Kidney (tissue), 22 donors: ENCODE measurements at places on chromosomes 5 and 9. TPM values are rescaled to one million over a fixed set of nuclear protein-coding genes. Genes with fewer than 3 reads are reported as not detected.

- DNase-seq, result no peak
Observed at GRCh38 chr5:159424123-159424522, 93.8 kb upstream of the IL12B start.

GRCh38 chr9:129803676-129804060 lies 684 bp downstream of the TOR1B start:
- DNase-seq, result no peak

DNA sequence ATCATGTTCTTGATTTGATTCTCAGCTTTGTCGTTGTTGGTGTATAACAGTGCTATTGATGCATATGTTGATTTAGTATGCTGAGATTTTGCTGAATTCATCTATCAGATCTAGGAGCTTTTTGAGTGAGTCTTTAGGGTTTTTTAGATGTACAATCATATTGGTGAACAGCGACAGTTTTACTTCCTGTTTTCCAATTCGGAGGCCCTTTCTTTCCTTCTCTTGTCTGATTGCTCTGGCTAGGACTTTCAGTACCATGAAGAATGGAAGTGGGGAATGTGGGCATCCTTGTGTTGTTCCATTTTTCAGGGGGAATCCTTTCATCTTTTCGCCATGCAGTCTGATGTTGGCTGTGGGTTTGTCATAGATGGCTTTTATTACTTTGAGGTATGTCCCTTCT lies 100.4 kb downstream of the SGCD start:
- DNase-seq, result no peak

DNA sequence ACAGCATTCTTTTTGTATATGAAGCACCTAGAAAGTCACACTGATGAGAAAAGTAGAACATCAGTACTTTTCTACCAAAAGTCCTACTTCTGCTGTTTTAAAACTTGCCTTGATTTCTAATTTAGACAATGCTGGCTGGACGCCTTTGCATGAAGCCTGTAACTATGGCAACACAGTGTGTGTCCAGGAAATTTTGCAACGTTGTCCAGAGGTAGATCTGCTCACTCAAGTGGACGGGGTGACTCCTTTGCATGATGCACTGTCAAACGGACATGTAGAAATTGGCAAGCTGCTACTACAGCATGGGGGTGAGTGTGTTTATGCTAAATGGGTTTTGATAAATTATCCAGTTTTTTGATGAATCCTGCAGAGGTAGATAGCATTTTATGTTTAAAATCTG lies 73.5 kb downstream of the SLF1 start:
- DNase-seq, result no peak

DNA sequence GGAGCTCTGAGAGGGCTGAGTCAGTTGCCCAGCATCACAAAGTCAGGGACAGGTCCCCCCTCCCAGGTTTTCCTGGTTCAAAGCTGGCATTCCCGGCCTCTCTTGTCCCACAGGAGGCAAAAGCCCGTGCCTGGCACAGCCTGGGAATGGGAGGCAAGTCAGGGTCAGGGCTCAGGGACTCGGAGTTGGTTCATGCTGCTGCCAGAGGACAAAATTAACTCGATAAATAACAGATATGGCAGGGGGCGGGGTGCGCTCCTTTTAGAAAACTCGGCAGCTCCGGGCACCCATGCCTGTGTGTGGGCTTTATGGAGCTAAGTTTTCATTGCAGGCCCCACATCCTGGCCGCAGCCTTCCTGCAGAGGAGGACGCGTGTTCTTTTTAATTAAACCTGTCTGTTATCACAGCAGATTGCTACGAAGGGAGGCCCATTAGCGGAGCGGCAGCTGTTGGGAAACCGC lies 62.8 kb upstream of the LMX1B start:
- peak; percentile 35 for DNase-seq

DNA sequence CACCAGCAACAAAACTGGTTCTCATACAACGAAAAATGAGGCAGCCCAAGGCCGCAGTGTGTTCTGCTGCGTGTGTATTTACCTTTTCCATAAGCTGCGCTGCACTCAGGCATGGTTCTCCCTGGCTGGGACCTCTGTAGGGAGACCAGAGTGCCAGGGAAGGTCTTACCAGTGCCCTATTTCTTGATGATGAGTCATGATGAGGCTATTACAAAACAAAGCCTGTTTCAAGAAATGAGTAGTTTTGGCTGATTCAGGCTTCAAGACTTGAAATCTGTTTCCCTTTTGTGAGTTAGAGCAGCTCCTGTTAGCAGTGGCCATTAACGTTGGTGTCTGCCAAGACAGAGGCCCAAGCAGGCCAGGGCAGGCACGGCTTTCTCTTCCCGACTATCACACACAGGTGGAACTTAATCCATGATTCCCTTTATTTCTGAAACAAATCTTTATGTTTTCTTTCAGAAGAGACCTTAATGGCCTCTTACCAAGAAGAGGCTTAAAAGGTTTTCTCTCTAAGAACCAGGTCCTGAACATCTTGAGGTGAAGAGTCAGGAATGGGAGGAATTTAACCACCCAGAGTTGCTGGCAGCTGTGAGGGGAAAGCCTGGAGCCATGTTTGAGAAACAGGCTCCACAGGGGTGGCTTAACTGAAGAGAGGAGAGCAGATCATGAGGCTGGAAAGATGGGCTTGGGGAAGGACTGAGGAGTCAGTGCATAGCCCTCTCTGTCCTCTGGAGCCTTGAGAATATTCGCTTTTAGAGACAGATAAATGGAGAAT lies 41.4 kb upstream of the TIFAB start:
- no peak for DNase-seq

DNA sequence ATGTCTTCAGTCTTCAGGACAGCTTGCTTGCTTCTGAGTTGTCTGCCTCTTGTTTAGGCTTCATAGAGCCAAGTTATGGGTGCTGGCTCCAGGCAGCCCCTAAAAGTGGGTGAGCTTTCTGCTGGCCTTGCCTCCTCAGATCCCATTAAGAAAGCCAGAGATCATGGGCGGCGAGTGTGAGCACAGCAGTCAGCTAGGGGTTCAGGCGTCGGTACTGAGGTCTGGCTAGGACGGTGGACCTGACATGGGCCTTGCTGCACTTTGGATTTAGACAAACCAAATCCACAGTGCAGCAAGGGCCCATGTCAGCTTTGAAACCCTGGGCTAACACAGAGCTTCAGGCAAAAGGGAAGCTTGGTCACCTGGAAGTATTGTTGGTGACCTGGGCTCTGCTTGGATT lies 17.6 kb downstream of the PSAT1 start:
- DNase-seq, result no peak

- DNase-seq, result peak; percentile 26
Observed at GRCh38 chr9:133700819-133701320, 37.3 kb downstream of the SARDH start.

DNA sequence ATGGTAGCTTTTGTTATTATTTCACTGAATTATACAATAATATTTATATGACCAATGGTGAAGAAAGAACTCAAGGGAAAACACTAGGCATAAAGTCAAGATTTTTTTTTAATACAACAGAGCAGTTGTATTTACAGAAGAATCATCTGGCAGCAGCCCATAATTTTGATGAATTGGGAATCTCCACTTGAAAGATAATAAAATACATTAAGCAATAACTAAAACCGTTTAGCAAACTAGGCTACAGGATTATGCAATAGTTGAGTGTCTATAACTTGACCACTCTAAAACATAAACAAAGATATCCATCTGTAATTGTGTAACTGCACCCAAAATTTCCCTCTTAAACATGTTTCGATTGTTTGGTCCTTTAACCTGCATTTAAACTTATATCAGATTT lies 80.8 kb downstream of the SNCAIP start:
- DNase-seq, result no peak

DNA sequence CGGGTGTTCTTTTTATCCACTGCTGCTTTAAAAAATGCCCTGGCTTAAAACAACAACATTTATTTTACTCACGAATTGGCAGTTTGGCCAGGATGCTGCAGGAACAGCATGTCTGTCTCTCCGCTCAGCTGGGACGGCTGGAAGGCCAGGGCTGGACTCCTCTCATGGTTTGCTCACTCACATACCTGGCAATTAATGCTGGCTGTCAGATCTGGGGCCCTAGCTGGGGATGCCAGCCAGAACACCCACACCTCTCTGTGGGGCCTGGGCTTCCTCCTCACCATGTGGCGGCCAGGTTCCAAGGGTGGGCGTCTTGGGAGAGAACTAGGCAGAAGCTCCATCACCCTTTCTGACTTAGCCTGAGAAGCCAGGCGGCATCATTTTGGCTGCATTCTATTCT lies 189.1 kb upstream of the IL12B start:
- peak; percentile 43 for DNase-seq

DNA sequence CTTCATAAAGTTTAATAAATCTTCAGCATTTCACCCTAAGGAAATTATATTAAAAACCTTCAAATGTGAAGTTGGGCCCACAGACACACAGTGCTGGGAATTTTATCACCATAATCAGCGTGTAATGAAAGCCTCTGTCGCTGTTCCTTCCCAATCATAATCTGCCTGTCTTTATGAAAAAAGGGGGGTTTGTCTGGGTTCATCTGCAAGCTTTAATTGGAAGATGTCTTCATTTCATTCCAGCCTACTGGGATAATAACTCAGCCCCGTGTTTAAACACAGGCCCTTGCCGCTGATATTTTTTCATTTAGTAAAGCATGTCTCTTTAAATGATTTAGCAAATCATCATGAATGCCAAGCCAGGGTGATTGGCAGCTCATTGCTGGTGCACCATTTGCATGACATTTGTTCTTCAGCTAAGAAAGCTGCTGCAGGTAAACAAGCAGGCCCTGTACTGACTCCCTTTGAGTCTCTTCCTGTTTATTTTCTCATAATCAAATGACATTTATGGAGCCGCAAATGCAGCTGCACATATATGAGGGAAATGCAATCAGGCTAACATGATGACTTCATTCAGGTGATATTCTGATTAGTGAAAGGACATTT lies 362.9 kb upstream of the TLE4 start:
- no peak for DNase-seq

- no peak for DNase-seq
Observed at GRCh38 chr5:1405121-1405520, 40.1 kb downstream of the SLC6A3 start.

GRCh38 chr5:89241186-89241585 lies 358.2 kb upstream of the MEF2C start:
- no peak for DNase-seq

DNA sequence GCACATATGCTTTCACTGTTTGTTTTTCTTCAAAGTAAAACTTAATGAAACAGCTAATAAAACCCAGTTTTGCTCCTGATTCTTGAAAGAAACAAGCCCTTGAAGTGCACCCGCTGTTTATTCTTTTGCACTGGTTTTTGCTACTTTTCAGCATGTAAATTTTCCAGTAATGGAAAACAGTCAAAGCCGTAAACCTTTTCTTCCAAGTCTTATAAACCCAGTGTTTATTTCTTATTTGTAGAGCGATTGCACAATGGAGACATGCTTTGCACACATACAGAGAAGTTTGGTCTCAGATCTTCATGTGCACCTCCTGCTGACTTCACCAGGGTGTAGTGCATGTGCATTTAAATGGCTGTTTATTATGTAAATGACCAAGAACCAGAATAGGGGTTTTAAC lies 51.8 kb downstream of the ATG10 start:
- no peak for DNase-seq

- DNase-seq, result no peak
Observed at GRCh38 chr9:87644659-87645058, 81.3 kb upstream of the CTSL start.

DNA sequence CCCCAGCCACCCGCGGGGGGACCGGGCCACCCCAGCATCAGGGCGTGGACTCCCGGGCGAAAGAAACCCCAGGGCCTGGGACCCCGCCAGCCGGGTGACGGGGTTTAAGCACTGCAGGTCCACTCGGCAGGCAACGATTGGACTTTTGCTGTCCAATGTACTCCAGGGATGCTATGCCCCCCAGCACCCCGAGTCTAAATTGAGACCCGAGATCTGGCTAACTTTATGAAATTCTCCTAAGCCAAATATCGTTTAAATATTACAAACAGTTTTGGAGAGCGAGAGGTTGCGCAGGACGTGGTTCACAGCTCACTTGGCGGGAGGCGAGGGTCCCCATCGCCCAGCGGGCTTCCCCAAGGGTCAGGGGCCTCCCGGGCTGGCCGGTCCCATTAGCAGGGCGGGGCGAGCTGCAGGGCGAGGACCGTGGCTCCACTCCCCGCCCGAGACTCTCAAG lies 384 bp upstream of the MRPS2 start:
- DNase-seq, result no peak

DNA sequence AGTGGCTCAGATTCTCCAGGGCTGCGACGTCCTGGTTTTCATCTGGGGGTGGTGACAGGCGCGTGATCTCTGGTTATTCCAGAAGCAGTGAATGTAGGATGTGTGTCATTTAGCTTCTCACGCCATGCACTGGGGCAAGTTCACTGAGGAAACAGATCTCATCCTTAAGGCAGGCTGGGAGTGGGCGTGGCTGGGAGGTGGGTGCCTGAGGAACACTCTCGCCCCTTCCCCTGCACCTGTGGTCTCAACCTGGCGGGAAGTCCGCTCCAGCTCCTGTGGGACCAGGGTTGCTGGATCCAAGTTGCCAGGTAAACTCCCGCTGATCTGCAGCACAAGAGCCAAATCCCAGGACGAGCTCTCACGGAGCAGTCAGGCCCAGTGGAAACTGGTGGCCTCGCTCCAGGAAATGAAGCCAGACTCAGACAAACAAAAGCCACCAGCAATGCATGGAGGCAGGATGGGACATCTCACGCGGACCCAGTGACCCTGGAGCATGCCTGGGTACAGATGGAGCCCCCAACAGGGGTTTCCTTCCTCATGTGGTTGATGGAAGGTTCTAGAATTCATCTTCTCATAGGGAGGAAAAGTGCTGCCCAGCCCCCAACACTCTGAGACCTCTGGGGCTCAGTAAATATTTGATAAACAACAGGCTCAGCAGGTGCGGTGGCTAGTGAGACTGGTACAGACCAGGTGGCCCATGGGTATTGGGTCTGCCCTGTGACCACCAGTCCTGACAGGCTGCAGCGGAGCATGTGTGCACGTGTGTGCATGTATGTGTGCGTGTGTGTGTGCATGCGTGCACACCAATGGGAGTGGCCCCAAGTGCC lies 16.3 kb upstream of the SLC12A7 start:
- no peak for DNase-seq

TPPP gene
- 6.9 TPM for total RNA-seq

SNCAIP gene
- 7.8 TPM for total RNA-seq

SEMA6A gene
- total RNA-seq, result 51.6 TPM

IFNA21 gene
- total RNA-seq, result not detected

KLF4 gene
- 69.4 TPM for total RNA-seq

CYLC2 gene
- total RNA-seq, result not detected

ZFP2 gene
- 2.7 TPM for total RNA-seq

TAF11L12 gene
- not detected for total RNA-seq

NR5A1 gene
- total RNA-seq, result not detected

PCDHGA12 gene
- 4.0 TPM for total RNA-seq

ORM1 gene
- not detected for total RNA-seq

JMY gene
- 17.5 TPM for total RNA-seq

SHOC1 gene
- 0.16 TPM for total RNA-seq

BAAT gene
- 0.09 TPM for total RNA-seq
